HT1080 (cell line): ENCODE measurements at places on chromosomes 4 and X. TPM values are rescaled to one million over a fixed set of nuclear protein-coding genes. Genes with fewer than 3 reads are reported as not detected.

CNGA1 gene
- total RNA-seq = 0.17 TPM in 1 of 2 replicates, not detected in the other

QDPR gene
- total RNA-seq = 12.2 and 31.5 TPM in 2 replicates

USP17L30 gene
- not detected in 2 replicates for total RNA-seq

ABLIM2 gene
- 0.19 TPM in 1 of 2 replicates, not detected in the other for total RNA-seq

TLL1 gene
- total RNA-seq = 0.31 TPM in 1 of 2 replicates, not detected in the other

NXF2 gene
- 0.30 and 0.76 TPM in 2 replicates for total RNA-seq

RNF212 gene
- total RNA-seq = not detected in 2 replicates

MAGEC2 gene
- 1.4 and 1.5 TPM in 2 replicates for total RNA-seq

PLS3 gene
- total RNA-seq = 110 and 121 TPM in 2 replicates

MAEA gene
- total RNA-seq = 97.3 and 124 TPM in 2 replicates

SULT1B1 gene
- 0.19 and 0.27 TPM in 2 replicates for total RNA-seq

ZNF711 gene
- 0.13 and 0.16 TPM in 2 replicates for total RNA-seq

HMGB3 gene
- total RNA-seq = 28.1 and 29.5 TPM in 2 replicates

MEPE gene
- not detected in 2 replicates for total RNA-seq

FGF2 gene
- 16.7 and 16.8 TPM in 2 replicates for total RNA-seq
